ENCODE measurements at places on chromosomes 16 and 17.

DNA sequence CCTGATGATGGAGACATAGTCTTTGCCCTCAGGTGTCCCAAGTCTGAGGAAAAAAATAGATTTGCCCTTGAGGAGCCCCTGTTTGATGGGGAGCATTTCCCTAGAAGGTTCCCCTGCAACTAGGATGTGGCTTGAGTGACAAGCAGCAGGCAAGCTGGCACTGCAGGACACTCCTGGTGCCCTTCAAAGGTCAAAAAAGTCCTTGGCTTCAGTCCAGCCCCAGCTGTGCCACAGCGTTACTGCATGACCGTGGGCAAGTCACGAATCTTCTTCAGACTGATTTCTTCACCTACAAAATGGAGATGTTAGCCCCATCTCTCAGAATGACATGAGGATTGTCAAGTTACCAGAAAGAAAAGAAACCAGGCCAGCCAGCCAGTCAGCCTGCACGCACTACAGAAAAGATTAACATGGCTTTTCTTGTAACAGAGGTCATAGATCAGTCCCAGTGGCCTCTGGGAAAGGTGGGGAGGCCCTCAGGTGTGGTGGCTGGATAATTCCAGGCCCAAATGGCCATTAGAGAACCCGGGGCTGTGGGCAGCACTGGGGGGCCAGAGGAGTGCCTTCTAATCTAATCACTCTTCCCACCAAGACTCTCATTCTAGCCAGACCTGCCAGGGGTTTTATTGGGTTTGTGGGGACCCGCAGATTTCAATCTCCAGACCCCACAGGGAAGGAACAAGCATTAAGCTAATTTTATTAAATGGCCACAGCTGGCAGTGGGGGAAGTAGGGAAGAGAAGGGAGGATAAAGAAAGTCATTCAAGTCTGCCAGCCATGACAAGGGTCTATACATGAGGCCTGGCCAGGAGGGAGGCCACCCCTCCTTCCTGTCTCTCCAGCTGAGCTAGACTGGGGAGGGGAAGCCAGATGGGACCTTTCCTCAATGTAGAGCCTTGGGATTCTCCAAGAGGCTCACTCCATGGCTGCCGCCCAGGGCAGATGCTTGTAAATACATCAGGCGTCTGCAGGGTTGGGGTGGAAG is 9.7 kb upstream of the KIF18B start:
- DNase-seq = no peak

DNA sequence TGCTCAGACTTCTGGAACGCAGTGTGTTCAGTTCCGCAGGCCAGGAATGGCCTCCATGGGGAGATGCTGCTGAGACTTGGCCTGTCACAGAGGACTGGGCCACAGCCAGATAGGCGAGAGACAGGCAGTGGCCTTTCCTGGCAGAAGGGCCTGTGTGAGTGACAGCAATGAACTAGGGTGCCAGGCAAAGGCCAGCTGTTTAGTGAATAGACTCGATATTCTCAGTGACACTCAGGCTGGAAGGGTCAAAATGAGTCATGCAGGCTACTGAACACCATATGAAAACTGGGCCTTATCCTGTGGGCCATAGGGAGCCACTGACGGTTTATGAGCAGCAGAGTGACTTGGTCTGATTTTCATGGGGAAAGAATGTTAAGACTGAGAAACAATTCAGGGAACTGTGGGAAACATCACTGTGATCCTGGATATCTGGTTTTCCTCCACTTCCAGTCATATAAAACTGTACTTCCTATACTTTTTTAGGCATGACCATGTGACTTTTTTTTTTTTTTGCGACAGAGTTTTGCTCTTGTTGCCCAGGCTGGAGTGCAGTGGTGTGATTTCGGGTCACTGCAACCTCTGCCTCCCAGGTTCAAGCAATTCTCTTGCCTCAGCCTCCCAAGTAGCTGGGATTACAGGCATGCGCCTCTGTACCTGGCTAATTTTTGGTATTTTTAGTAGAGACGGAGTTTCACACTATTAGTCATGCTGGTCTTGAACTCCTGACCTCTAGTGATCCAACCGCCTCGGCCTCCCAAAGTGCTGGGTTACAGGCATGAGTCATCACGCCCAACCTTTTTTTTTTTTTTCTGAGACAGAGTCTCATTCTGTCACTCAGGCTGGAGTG is 5.2 kb upstream of the NUBP1 start:
- peak; percentile 68 for DNase-seq

DNA sequence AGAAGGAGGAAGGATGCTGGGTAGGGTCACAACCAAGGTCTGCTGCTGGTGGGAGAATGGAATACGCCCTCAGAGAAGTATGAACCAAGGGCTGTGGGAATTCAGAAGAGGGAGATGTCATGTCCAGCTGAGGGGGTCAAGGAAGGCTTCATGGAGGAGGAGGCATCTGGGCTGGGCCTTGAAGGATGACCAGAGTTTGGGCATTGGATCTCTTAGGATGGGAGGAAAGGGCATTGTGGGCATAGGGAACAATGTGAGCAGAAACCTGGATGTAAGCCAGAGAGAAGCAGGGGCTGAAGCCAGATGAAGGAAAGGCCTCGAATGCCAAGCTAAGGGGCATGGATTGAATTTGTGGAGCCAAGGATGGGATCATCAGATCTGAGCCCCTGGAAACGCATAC is 49.2 kb upstream of the MAP3K14 start:
- DNase-seq = no peak

DNA sequence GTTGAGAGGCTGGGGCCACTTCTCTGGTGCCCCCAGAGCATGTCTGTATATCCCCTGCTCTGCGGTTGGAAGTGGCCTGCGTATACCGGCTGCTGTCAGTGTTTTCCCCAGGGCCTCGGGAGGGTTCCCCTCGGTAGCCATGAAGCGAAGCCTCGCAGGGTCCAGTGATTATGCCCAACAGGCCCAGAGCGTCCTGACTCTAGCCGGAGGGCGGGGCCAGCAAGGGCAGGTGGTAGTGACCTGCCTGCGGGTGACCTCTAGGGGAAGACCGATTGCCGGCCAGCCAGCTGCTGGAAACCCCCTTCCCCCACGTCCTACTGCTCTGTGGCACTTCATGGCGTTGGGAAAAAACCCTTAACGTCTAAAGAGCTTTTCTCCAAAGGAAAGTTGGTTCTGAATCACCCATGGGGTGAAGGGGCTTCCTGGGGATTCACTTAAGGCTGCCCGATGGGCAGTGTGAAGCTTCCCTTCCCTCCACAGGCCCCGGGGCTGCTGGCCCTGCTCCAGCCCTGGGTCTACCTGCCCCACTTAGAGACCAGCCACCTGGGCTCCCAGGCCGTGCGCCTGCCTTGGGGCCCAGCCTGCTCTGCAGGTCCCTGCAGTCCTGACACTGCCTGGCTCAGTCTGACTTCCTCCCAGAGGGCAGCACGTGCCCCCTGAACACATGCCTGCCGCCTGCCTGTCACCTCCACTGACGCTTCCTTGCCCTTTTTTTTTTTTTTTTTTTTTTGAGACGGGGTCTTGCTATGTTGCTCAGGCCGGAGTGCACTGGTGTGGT is 72.8 kb downstream of the SOCS1 start:
- DNase-seq = no peak

DNA sequence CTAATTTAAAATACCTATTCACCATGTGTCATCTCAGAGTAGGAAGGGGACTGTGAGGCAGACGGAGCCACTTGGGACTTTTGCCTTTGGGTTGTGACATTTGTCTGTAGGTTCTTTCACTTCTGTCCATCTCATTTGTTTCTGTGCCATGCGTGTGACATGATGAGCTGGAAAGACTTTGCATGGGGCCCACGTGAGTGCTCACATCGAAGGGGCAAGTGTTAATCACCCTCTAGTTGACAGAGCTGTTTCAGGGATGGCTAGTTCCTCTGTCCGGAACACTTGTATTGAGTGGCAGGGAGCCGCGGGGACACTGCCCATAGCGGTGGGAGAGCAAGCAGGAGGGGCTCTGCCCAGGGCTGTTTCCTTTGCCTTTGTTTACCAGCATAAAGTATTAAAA is 112.0 kb downstream of the RPTOR start:
- DNase-seq = peak; percentile 29

- DNase-seq = no peak
Measured at GRCh38 chr16:89038811-89039735, 54.6 kb upstream of the ACSF3 start.

GRCh38 chr16:1309888-1310831 is 724 bp downstream of the UBE2I start:
- peak; percentile 52 for DNase-seq

DNA sequence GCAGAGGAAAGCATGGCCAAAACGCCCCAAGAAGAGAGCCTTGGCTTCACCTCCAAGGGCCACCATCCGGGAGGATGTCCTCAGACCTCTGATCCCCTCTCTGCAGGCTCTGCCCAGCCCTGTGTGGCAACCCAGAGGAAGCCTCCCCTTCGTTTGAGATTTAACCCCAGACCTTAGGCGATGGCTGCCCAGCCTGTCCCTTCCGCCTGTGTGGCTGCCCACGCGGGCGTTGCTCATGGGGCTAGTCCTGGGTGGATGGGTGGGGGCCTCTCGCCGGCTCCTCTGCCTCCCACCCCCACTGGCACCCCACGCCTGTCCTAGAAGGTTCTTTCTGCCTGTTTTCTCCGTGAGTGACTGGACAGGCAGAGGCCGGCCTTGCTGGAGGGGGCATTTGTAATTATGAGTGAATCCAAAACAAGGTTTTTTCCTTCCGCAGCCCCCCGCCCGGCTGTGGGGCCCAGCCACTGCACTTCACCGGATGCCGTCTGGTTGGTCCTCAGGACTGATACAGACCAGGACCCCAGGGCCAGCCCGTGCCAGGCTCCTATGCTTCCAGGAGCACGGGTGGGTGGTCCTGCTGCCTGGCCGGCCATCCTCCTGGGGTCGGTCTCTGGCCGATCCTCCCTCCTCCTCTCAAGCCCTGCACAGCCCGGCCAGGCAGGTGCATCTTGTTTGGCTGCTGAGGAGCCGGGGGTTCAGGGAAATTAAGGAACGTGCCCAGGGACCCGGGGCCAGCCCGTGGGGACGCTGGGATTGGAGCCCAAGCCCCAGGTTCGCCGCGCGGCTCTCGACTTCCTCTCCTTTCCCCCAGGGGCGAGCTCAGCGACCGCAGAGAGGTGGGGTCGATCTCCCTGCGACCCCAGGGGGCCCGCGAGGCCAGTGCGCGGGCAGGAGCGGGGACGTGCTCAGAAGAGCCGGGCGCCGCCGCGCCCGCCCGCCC is at the start of gene TMEM235:
TMEM235 (plus strand) TSS at position 636 of the 940 bp plus-strand sequence. CDS start 393 bp downstream, outside the sequence.
- no peak for DNase-seq

DNA sequence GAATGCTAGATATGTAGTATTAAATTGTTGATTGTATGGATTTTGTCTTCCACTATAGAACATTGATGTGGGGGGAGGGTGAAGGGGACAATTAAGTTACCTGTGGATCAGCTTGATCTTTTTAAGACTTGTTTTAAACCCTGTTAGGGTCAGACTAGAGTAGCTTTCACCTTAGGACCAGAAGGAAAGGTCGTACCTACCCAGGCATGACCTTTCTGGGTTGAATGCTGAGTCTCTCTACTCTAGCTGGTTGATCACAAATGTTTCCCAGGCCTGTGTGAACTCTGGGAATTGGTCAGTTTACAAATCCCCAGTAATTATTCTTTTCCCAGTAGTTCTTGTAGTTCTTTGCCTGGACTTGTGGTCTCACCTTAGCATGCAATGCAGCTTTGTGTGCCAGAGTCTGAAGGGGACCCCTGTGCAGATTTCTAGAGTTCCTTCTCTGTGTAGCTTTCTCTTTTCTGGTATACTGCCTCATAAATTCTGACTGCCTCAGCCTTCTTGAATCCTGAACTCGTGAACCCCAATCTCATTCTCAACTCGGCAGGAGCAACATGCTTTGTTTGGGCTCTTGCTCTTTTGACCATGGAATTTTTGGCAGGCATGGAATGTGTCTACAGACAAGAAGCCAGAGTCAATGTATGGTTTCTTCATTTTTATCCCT is 54.1 kb downstream of the VMP1 start:
- no peak for DNase-seq

- DNase-seq = no peak
Measured at GRCh38 chr16:2027024-2028010, 615 bp downstream of the NHERF2 start.

DNA sequence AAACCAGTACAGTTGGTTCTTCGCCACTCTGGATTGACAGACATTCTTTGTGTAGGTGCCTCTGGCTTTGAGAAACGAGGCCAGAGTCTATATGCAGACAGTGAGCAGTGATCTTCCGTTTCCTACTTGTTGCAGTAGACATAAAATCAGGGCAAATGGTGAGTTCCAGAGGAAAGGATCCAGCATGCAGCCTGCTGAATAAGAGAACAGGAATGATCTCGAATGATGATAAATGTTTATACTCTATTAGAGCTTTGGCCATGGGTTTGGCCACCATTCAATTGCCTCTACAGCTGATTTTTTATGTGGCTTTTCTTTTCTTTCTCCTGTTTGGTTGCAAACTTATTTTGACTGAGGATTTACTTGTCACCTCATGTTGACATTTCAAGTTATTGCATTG is 286.7 kb downstream of the IRX3 start:
- no peak for DNase-seq

DNA sequence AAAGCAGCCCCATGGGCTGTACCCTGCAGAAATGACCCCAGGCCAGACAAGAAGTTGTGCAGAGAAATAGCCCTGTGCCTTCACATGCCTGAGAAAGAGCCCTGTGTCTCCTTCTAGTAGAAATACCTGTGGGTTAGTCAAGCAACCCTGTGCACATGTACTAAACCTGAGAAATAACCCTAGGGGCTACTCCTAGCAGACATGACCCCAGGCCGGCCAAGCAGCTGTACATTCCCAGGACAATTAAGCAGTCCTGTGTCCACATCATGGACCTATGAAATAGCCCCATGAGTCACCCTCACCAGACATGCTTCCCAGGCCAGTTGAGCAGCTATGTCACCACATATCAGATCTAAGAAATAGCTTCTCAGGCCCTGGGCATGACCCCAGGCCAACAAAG is 519.7 kb upstream of the CA10 start:
- DNase-seq = no peak

- no peak for DNase-seq
Measured at GRCh38 chr17:27525316-27525715, 69.1 kb downstream of the KSR1 start.

DNA sequence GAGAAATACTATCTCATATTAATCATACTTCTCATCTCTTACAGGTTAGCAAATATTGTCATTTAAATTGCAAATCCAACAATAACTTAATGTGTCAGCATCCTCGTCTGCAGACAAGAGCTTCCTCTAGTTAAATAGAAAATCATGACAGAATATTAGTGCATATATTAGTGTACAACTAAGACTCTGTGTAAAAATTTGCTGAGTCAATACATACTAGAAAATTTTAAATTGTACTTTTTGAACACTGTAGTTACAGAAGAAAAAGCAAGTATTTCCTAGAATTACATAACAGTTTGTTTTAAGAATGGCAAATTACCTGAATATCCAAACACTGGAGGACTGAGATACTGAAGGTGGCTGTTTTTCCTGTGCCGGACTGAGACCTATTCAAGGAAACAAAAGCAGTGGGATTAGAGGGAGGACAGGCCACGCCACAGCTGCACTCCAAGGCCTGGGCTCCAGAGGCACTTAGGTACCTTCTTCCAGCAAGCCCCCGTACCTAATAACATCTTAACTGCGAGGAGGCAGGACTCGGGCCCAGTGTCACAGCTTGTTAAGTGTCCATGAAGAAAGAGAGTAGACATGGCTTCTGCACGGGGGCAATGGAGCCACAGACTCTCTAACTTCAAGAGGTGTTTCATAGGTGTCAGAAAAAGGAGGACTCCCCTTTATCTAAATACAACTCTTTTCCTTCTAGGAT is 5.3 kb downstream of the EIF4A3 start:
- no peak for DNase-seq

Measured in stimulated activated CD4-positive, alpha-beta T cell treated with anti-CD3 and anti-CD28 coated beads, Interleukin-1b, Interleukin-23, amount 100 ng/mL, for 48 hours (primary cell).